ENCODE measurements at places on chromosomes 16 and 17.

GRCh38 chr17:8960325-8961140 lies 5.0 kb downstream of the PIK3R5 start:
- DNase-seq, result no peak

DNA sequence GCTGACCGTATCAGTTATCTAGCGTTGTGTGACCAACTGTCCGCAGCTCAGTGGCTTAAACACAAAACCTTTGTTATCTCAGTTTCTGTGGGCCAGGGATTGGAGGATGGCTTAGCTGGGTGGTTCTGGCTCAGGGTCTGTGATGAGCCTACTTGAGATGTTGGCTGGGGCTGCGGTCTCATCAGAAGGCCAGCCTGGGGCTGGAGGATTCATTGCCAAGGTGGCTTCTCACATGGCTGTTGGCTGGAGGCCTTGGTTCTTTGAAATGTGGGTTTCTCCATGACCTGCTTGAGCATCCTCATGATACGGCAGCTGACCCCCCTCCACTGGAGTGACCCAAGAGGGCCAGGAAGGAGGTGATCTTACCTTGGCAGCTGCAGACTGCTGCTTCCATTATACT lies 16.7 kb downstream of the GSE1 start:
- DNase-seq, result no peak

DNA sequence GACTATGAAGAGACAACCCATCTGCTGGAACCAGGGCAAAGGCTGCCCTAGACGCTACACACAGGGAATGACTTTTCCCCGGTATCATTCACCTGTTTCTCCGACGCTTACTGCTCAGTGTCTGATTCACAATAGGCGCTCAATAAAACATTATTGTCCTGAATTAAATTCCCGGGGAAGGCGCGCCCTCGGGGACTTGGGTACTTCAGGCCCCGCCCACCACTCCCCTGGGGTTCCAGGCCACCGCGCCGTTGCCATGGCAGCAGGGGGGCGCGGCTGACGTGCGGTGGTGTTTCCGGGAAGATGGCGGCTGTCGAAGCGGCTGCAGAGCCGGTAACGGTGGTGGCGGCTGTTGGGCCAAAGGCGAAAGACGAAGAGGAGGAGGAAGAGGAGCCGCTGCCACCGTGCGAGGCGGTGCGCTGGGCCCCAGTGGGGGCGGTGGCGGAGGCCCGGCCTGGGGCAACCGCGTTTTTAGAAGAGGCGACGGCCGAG lies at the start of gene RUNDC1:
Gene RUNDC1 (plus strand): TSS at position 292 of the 492 bp plus-strand sequence. CDS start 12 bp downstream, at position 304.
- DNase-seq, result peak; percentile 94

GRCh38 chr16:15571557-15571956 lies 71.4 kb downstream of the MARF1 start:
- no peak for DNase-seq

Measured in OCI-LY7 (cell line).